ENCODE measurements at places on chromosomes 2 and 18.
A peak's percentile ranks its signal among the peaks of the same experiment; 100 is the strongest.

DNA sequence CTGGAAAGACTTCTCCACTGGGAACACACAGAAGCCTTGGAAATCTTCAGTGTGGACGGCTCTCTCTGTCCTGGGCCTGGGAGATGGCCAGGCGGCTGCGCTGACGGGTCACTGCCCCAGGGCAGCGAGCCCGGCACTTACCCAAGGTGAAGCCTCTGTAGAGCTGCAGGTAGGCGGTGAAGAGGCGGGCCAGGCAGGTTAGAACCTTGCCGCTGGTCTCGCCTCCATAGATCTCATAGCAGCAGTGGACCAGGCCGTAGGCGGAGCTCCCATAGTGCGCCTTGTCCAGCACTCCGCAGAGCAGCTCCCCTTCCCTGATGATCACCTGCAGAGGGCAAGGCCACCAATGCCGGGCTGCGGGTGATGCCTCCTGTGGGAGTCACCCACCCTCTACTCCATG is 53.0 kb downstream of the POLR1A start:
- DNase-seq, result no peak

DNA sequence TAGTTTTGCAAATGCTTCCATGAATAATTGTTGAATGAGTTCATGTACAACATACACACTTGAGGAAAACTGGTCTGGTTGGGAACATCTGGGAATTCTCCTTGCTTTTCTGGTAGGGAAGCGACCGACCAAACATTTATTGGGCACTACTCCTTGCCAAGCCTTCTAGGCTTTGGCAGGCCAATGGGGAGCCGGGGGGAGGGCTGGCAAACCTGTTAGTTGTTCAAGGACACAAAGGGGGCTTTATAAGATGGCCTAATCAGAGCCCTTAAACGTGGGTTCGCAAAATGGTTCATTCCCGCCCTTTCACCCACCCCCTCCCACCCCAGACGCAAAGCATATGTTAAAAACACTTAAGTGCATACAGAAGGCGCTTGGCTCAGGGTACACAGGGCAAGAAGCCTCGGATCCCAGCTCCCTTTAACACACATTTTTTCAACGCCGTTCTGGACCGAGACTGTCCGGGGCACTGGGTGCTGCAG is 844 bp upstream of the VSNL1 start:
- no peak for DNase-seq

DNA sequence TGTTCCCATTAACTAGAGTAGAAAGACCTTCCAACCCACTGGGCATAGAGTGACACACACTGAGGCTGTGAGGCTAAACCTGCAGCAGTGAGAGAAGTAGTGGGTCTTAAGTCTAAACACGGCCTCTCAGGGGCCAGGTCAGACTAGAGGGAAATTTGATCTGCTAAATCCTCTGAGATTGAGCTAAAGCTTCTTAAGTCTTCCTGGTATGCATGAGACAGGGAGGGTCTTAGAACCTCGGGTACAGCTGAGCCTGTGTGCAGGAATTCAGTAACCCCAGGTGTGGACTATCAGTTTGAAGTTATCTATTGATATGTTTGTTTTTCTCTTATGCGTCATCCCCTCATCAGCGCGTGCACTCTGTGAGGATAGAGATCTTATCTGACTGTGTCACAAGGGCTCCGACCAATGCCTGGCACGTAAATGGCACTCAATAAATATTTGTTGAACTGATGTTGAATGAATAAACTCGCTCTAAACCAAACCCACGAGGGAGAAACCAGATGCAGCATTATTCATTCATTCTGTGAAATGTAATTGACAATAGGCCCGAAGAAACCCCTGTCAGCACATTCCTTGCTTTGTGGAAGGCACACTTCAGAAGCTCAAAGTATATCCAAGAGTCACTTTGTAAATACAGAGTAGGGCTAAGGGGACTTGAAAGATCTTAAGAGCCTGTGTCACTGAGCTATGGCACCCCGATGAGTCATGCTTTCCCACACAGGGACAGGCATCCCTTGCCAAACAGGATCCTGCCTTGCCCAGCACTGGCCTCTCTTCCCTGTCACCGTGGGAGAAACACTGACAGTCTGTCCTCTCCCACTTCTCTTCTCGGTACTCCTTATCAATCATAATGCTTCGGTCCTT is 21.7 kb upstream of the RAB10 start:
- peak; percentile 35 for DNase-seq

DNA sequence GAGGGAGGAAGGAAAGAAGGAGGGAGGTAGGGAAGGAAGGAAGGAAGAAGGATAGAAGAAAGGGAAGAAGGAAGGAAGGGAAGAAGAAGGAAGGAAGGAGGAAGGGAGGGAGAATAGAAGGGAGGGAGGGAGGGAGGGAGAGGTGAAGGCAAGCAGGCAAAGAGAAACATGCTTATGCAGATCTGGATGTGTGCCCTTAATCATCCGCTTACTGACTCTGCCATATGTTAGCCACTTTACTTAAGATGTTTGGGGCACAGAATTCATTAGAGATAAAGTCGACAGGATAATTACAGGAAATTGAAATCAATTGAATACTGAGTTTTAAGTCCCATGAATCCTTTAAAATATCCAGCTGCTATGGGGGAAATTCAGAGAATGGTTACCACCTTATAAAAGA is 334.2 kb downstream of the GRB14 start:
- DNase-seq, result no peak

DNA sequence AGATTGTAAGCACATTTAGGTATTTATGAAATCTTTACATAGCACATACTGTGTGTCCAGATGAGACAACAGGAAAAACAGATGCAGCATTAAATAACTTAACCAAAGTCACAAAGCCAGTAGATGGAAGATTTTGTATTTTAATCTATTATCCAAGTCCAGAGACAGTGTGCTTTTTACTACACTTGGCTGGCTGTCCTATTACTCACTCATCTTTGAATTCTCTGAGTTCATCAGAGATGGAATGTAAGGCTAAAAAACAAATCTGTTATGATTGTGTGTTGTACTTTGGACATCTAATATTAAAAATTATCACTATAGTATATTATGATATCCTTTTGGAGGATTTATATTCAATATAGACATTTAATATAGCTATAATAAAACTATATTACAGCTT is 1189.4 kb downstream of the DSC3 start:
- no peak for DNase-seq

GRCh38 chr2:67566285-67566684 is 169.2 kb downstream of the ETAA1 start:
- no peak for DNase-seq

DNA sequence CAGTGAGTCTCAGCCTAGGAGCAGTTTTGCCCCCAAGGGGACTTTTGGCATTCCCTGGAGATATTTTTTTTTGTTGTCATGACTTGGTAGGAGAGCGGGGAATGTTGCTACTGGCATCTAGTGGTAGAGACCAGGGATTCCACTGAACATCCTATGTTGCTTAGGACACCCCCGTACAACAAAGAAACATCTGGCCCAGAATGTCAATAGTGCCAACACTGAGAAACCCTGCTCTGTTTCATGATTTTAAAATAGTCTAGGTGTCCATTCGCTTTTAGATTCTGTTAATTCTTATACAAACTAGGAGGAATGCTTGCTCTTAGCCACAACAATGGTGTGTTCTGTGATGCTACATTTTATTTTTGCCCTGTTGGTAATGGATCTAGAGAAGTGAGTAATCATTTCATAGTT is 225.8 kb upstream of the SIX3 start:
- no peak for DNase-seq

DNA sequence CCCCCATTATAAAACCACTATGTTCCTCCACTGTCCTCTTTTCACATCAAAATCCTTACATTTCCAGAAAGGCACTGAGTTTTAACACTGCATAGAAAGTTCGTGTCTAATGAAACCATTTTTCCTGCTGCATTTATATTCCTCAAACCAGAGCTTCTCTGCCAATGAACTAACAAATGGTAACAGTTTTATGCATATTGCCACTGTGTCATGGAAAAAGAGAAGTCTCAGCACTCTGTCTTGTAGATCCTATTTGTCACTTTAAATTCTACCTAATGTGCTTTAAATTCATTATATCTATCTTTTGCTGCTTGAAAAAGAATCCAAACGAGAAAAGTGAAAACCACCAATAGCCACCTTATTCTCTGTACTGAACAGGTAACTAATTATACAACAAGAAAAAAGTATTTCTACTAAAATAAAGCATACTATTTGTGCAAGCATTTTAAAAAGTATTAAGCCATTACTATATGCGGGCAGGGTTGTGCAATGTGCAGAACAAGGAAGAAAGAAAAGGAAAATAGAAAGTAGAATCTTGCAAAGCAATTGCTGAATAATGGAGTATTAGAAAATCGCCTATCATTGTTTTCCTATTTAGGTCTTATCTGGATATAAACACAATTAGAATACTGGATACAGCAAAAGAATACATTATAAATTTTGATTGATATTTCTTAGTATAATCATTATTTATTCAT is 328.9 kb downstream of the ZEB2 start:
- no peak for DNase-seq

DNA sequence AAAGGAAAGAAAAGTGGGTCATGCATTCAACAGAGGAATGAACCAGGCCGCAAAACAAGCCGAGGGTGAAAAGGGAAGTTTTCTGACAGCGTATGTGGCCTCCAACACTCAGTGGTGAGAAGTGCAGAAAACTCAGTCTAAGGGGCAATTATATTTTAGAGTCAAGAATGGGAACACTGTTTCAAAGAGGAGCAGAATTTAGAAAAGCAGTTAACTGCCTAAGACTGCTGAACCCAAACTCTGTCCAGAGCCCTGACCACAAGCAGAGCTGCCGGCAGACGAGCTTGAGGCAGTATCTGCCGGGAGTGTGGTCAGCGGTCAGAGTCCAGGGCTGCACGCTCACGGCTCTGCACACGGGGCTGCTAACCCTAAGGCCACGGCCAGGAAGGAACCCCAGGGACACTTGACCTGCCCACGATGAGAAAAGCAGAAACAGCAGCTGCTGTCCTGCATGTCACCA is 347.0 kb upstream of the ID2 start:
- DNase-seq, result peak; percentile 47

DNA sequence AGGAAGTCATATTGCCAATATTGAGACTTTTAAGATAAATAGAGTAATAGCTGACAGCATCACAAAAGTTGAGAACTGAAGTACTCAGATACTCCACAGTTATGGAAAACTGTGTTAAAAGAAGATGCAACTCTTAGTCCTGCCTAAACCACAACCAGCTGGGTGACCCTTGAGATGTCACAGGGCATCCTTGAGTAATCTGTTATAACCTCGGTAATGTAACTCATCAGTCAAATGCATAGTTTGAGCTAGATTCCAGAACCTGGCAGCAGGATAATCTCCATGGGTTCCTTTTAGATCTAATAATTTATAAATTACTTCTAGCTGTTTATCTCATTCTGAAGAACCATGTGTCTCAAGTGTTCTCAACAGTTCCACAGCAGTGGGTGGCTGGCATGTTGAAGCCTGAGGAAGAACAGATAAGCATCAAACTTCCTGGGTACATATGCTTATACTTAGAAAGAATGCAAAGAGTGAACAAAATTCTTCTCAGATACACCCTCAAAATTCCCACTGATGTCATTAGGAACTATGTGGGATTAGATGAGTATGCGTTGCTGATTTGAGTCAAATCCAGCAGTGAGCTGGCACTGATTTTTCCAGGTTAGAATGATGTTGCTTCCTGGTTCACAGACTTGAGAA is 304.1 kb upstream of the ERBB4 start:
- DNase-seq, result no peak

DNA sequence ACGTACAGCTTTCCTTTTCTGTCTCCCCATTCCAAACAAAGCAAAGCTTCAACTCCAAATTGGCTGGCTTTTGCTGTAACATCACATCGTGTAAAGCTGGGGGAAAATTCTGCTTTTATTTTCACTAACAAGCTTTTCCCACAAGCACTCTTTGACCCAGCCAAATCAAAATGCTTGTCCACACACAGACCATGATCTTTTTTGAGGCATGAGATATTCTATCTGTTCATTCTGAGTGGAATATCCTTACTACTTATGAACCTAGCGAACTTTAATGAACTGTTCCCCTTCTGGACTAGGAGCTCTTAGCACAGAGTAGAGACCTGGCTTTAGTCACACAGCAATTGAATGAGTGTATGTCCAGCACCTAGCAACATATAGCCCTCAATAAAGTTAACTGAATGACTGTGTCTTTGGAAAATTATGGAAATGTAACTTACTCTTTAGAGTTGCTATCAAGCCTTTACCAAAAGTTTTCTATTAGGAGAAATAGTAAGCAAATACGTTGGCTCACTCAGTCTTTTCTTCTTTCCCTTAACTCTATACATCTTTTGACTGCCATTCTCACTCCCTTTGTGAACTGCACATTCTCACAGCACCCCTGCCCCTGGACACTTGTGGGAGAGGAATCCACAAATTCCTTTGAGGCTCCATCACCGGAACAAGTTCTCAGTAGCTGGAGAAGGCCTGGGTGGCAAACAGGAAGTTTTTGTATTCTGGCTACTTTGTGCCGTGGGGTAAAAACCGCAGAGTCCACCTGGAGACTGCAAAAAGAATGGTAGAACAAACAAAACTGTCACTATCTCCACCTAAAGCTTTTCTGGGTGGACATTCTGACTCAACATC is 1.3 kb upstream of the UBE2E3 start:
- no peak for DNase-seq

DNA sequence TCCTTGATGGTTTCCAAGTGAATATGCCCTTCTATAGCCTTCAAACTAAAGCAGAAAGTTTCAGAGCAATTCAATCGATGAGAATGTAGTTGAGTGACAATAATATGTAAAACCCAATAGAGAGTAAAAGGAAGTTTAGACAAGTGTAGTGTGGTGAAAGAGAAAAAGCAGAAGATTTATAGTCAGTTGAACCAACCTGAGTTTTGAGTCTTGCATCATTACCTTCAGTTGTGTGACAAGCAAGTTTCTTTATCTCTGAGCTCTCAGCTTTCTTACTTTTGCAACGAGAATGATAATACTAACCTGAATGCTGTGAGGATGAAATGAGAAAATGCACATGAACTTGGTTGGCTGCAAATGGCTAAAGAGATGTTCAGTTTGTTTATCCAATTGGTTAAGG is 40.6 kb upstream of the TMEM247 start:
- peak; percentile 56 for DNase-seq

- no peak for DNase-seq
Measured at GRCh38 chr2:165651233-165651632, 142.8 kb downstream of the GALNT3 start.

- DNase-seq, result peak; percentile 60
Measured at GRCh38 chr18:51621113-51621863, 423.8 kb upstream of the MEX3C start.

DNA sequence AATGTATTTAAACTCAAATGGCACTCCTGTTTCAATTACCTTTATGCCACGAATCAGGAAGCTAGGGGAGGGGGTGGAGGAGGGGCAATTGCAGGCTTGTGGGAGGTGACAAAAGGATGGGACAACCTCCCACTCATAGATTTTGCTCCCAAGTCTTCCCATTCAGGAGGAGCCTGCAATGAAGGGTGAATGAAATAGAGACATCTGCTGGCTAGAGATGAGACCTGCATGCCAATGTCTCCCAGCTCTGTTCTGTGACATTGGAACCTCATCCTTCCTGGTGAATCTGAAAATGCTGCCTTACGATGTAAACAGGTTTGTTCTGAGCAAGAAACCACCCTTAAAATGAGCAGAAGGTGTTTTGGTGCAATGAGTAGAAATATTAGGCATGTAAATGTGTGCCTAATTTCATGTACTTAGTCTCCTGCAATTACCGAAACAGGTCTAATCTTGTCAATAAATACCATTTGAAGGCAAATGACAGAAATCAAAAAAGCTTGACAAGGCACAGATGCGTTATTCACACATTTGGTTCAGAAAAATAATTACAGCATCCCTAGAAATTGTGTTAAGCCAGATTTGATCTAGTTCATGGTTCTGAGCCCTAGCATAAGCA is 2.7 kb upstream of the PID1 start:
- DNase-seq, result peak; percentile 54

Data from hematopoietic multipotent progenitor cell treated with erythropoietin and hydrocortisone succinate and interleukin-3 and kit ligand, for 6 days (in vitro differentiated cells).